ENCODE measurements at places on chromosomes 1 and 21.

DNA sequence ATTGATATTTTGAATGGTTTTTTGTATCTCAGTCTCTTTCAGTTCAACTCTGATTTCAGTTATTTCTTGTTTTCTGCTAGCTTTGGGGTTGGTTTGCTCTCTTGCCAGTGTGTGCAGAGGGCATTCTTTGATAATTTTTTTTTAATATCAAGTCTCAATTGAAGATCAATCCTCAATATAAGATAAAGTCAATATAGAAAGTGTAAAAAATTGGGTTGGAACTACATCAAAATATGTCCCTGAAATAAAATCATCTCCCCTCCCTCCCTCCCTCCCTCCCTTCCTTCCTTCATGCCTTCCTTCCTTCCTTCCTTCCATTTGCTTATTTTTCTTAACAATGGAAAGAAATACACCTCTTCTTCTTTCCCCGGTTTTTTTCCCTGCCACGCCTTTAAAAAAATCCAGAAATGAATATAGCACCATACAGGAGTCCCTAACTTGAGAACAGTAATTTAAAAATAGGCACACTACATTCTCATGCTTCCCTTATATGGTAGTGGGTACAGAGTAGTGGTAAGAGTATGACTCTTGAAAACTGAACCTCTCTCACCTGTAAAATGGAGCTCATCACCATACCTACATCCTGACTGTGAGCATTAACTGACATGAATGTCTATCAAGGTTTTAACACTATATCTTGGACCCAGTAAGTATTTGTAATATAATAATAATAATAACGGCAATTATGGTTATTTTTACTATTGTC is 221.9 kb downstream of the GIPC2 start:
- DNase-seq: no peak

GRCh38 chr1:160204526-160205241 is 500 bp upstream of the PEA15 start:
- DNase-seq: no peak

DNA sequence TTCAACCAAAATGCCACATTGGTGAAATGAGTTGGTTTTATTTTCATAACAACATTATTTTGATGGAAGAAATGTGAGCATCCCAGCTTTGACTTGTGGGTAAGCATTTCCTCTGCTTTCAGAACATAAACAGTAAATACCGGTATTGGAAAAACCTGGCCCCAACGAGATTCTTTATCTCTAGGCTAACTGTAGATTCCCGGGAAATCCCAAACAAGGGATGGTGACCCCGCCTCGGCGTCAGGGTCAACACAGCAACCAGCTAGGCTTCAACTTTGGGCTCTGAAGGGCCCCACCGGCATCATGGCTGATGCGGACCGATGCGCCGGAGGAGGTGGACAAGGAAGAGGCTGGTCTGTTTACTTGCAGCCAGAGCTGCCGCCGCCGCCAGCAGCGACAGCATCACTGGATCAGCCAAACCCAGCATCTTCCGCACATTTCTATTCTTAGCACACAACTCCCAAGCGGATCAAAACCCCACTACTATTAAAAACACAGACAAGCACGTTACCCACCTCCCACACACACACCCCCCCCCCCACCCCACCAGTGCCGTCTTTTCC is 1.1 kb downstream of the AKT3 start:
- DNase-seq: peak; percentile 76

DNA sequence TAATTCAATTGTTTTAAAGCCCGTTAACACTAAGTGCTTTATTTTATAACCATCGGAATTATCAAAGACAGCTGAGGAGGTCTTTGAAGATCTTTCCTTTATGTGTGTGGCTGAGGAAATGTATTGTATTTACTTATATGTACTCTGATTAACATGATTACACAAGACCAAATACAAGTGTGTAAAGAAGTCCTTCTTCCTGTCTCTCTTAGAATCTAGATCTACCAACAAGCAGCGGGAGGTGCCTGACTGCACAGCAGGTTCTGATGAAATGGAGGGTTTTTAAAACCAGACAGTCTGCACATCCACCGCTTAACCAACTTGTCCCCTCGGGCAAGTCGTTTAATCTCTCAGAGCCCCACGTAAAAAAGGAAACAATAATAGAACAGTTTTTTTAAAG is 240.5 kb upstream of the MAP1LC3C start:
- no peak for DNase-seq

DNA sequence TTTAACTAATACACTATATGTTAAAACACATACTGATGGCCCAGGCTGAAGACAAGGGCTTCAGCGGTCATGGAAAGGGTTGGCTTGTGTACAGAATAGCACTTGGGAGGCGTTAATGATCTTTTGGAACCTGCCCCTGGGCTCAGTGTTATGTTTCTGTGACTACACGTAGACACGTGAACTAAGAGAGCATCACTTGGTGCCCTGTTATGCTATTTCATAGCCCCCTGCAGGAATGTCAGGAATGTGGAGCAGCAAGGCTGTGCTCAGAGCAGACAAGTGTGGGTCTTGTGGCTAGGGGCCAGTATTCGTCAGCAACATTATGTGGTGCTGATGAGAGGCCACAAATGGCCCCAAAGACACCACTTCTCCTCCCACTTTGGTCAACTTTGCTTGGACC is 132.4 kb downstream of the MAP3K21 start:
- DNase-seq: no peak

- DNase-seq: no peak
Measured at GRCh38 chr1:103353391-103353790, 172.1 kb upstream of the RNPC3 start.

DNA sequence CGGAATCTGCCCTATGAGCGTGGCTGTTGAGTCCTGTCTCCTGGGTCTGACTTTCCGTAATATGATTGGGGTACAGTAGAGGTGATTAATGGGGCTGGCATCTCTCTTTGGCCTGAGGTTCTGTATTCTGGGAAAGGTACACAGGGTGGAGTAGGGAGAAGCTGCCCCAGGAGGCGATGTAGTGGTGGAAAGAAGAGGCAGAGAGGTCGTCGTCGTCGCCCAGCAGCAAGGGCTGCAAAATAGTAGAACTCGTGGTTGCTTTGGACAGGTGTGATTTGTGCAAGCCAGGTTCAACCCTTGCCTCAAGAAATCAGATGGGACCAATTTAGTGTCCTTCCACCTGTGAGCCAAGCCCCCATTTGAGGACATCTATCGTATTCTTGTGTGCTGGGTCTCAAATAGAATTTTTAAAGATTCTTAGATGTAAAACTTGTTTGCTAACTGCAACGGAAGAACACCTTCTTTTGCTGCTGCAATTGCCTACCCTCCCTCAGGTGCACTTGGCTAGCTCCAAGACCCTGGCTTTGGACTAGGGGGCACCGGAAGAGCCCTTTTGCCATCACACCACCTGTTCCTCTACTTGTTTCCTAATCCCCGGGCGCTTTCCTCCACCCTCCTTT is 1.3 kb upstream of the HMGN2 start:
- DNase-seq: no peak

- peak; percentile 47 for DNase-seq
Measured at GRCh38 chr1:231806623-231807495, 180.3 kb downstream of the DISC1 start.

DNA sequence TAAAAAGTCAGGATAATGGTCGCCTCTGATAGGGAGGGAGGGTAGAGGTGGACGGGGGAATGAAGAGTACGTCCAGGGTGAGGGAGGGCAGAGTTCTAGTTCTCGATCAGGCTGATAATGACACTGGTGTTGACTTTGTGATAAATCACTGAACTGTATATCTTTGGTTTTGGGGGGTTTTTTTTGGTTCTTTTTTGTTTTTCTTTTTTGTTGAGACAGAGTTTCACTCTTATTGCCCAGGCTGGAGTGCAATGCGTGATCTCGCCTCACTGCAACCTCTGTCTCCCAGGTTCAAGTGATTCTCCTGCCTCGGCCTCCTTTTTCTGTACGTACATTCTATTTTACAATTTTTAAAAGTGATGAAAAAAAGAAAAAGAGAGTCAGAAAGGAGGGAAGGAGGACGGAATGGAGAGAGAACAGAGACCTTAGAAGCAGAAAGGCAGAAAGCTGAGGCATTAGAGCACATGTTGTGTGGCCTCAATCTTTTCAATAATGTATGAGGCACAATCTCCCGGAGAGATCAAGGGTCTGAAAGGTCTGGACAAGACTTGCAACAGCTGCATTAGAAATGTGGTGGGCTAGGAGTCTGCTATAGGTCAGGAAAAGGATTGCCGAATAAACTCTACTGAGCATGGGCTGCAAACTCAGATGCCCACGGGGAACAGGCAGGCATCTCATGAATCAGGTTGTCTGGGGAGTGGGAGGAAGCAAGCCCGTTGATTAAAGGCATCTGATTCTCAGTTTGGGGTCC is 174.8 kb downstream of the TOMM20 start:
- DNase-seq: no peak

GRCh38 chr1:30477588-30477987 is 245.8 kb downstream of the MATN1 start:
- DNase-seq: no peak

DNA sequence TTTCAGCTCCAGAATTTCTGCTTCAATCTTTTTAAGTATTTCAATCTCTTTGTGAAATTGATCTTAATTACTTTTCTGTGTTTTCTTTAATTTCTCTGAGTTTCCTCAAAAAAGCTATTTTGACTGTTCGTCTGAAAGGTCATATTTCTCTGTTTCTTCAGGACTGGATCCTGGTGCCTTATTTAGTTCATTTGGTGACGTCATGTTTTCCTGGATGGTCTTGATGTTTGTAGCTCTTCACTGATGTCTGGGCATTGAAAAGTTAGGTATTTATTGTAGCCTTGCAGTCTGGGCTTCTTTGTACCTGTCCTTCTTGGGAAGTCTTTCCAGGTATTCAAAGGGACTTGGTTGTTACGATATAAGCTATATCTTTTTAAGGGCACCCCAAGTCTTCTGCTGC is 998.7 kb downstream of the NCAM2 start:
- DNase-seq: no peak

DNA sequence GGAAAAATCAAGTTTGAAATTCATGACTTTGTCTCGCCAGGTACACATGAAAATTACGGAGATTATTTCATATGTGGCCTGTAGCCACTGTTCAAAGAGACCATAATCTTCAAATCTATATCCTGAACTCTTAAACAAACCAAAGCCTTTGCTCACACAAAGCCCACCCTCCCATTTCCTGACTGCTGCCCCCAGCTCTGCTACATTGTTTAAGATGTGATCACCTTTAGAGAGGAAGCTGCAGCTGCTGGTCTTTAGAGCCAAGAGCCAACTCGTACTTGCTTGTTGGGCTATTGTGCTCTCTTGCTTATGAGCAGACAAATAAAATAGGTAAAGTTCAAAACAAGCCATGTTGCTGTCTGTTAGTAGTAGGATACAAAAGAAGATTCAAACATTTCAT is 71.9 kb downstream of the DTL start:
- no peak for DNase-seq

- no peak for DNase-seq
Measured at GRCh38 chr1:236921610-236922009, 82.6 kb downstream of the MT1HL1 start.

DNA sequence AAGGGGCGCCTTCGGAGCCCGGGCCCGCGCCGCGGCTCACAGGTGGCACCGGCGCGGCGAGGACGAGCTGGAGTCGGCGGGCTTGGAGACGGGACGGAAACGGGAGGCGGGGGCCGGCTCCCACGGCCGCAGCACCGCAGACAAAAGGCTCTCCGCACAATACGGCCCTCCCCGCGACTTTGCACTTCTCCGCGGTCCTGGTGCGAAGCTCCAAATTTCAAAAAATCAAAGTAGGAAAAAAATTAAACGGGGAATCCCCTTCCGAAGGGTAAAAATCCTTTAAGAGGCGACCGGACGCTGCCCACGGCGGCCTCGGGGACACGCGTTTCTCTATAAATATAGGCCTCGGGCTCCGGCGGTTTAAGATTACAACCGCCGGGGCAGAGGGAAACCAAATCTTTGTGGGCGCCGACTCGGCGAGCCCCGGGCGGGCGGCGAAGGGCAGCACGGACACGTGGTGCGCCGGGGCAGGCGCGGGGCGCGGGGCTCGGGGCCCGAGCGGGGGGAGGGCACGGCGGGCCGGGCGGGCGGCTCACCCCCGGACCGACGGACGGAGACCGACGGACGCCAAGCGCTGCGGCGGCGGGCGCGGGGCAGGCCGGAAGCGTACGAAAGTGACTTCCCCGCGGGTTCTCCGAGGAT is 453 bp downstream of the PABPC4 start:
- DNase-seq: peak; percentile 24

GRCh38 chr1:245019910-245020486 is 134.8 kb upstream of the KIF26B start:
- DNase-seq: no peak

GRCh38 chr1:229561141-229561540 is 2.6 kb upstream of the ABCB10 start:
- no peak for DNase-seq

DNA sequence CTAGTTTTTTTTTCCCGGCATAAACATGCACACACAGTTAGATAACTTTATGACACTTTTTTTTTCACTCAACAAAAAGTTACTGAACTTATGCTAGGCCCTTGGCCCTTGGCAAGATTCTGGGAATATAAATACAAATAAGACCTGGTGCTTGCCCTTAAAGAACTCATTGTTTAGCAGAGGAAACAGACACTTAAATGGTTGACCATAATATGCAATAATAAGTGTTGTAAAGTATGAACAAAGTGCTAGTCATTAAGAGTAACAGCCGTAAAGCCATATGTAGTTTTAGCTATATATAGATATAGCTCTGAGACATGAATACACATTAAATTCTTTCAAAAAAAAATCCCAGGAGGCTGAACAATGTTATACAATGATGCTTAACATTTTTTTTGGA is 198.3 kb downstream of the CYYR1 start:
- DNase-seq: peak; percentile 39

- DNase-seq: peak; percentile 27
Measured at GRCh38 chr1:183198463-183198862, 12.4 kb downstream of the LAMC2 start.

- no peak for DNase-seq
Measured at GRCh38 chr1:219086956-219087469, 86.7 kb upstream of the LYPLAL1 start.

DNA sequence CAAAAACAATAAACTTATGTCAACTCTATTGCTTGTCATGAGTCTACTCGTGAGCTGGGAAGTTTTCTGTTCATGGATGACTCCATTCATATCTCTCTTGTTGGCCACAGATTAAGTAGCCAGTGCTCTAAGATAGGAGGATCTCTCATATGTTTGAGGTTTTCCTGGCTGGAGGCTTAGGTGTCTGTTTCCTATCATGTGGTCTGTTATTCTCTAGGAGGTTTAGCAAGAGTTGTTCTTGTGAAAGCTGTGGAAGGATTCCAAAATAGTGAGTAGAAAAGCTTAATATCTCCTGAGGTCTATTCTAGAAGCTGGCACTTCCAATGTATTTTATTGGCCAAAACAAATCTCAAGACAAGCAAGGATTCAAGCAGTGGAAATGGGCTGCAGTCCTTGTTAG is 5.8 kb upstream of the KRTAP20-2 start:
- no peak for DNase-seq

DNA sequence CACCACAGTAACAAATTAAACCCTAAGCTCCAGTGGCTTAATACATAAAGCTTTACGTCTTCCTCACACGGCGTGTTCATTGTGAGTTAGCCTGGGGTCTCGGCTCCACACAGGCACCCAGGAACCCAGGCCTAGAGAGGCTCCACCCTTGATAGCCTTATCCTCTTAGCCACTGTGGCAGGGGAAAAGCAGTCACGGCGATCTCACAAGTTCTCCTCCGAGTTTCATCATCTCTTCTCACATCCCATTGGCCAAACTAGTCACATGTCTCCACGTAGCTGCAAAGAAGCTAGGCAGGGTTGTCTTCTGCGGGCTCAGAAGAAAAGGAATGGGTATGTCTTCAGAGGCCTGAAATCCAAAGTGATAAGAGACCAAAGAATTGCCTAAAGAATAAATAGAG is 122.3 kb upstream of the GRIK3 start:
- DNase-seq: no peak

GRCh38 chr1:67342076-67342890 is 34.6 kb downstream of the IL12RB2 start:
- DNase-seq: no peak
